Central memory CD8-positive, alpha-beta T cell (primary cell): ENCODE measurements at places on chromosomes 3 and 15.

GRCh38 chr3:74546426-74546825 lies 68.0 kb downstream of the CNTN3 start:
- no peaks in the 10 kb centered on the region for H3K36me3 ChIP-seq
- H3K4me1 ChIP-seq, result no peaks in the 10 kb centered on the region
- H3K4me3 ChIP-seq, result no peak overlapping the region
- no peak for DNase-seq

DNA sequence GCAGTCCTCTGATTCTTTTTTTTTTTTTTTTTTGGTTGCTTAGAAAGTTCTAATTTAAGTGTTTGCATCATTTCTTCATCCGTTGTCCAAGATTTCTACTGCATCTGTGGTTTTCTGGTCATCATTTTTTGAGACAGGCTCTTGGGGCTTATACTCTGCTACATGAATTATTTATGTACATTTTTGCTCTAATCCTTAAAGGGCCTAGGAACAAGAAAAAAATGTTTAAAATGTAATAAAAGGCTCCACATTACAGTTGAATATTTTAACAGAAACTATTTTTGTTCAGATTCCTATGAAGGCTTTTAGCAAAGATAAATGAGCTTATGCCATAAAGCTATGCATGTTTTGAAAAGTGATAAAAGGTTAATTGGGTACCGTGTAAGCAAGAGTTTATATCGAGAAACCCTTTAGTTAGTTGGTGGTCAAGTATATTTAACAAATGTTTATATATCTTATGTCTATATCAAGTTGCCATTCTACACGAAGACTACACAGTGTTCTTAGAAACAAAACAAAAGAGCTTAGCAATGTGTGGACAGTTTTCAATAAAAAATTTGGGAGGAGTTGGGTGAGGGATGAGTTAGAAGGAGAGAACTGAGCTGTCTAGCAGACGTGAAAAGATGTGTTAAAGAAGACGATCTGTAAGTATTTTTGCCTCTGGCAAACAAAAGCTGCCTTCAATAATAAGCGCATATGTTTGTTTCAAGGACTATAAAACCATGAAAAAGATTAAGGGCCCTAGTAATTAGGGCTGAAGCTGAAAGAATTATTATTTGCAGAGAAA lies 563.6 kb upstream of the NAALADL2 start:
- H3K4me1 ChIP-seq, result no peaks in the 10 kb centered on the region
- DNase-seq, result no peak
- H3K36me3 ChIP-seq, result peaks cover 2% of the 10 kb centered on the region
- no peaks in the 10 kb centered on the region for H3K27me3 ChIP-seq
- no peak overlapping the region for H3K4me3 ChIP-seq
- no peak overlapping the region for H3K27ac ChIP-seq

DNA sequence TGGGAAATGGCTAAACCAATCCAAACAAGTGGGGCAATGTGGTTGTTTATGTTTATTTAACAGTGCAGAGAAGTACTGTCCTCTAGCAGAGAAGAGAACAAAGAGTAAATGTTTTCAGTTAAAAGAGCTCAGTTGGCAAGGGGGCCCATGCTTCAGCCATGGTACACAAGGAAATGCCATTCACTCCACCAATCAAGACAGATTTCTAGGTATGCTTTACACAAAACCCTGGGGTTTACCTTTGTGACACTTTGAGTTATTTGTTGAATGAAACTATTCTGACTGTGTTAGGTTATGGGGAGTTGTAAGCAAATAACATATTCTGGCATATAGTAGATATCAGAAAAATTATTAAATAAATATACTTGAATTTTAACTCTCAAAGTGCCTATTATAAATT lies 228.5 kb upstream of the MME start:
- no peak overlapping the region for H3K4me3 ChIP-seq
- H3K36me3 ChIP-seq, result no peaks in the 10 kb centered on the region
- H3K27ac ChIP-seq, result no peak overlapping the region
- H3K27me3 ChIP-seq, result no peaks in the 10 kb centered on the region
- H3K4me1 ChIP-seq, result no peaks in the 10 kb centered on the region
- DNase-seq, result no peak

GRCh38 chr3:57078344-57078634 lies 17.8 kb downstream of the SPATA12 start:
- peak overlapping the region; percentile 49 for H3K4me3 ChIP-seq
- H3K27ac ChIP-seq, result no peak overlapping the region
- H3K4me1 ChIP-seq, result no peaks in the 10 kb centered on the region
- DNase-seq, result no peak
- H3K36me3 ChIP-seq, result no peaks in the 10 kb centered on the region
- H3K27me3 ChIP-seq, result peaks cover 69% of the 10 kb centered on the region

DNA sequence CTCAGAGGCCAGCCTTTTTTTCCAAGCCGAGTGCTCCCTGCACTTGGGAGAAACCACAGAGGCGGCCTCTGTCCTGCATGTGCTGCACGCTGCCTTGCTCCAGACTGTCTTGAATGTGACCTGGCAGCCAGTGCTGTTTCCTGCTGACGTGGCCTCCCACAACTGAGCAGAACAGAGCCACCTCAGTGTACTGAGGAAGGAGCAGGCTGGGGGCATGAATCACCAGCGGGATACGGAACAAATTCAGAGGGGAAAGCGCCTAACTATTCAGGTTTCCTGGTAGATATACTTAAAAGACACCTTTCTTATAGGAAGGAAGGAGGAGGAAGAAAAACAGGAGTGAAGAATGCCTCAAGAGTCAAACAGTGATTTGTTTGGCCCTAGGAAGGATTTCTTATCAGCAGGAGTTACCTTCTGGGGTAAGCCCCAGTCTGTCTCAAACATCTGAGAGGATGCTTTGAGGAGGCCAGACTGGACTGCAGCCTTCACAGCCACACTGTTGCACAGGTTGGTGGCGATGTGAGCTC lies 114.0 kb downstream of the FNDC3B start:
- no peak overlapping the region for H3K27ac ChIP-seq
- no peak overlapping the region for H3K4me3 ChIP-seq
- H3K27me3 ChIP-seq, result no peaks in the 10 kb centered on the region
- H3K4me1 ChIP-seq, result peaks cover 36% of the 10 kb centered on the region
- H3K36me3 ChIP-seq, result no peaks in the 10 kb centered on the region

DNA sequence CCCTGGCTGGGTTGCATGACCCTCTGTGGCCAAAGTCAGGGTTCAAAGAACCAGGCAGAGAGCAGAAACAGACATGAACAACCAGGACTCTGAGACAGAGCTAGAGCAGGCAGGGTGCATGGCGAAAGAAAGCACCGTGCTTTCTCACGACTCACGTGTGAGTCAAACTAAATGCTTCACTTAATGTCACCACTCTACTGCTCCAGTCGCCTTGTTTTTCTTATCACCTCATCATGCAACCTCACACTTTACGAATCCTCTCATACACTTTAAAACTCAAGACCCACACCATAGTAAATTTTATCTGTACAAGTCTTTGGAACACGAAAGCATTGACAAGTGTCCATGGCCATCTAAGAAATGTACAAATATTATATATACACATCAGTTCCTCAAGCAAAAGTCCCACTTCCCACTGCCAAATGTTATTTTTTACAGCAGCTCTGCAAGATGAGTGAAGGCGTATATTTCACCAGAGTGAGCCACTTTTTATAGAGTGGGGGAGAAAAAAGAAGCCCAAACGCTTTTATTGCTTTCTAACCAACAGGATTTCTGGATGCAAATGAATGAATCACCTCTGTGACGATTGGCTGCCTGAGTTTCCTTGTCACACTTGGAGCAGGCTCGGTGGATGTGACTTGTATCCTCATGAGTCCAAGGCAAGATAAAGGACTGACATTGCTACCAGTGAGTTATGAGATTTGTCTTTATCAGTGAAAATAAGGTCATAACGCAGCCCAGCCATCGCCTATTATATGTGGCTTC lies 16.0 kb upstream of the MEGF11 start:
- H3K4me1 ChIP-seq, result no peaks in the 10 kb centered on the region
- DNase-seq, result no peak
- H3K4me3 ChIP-seq, result no peak overlapping the region
- H3K27ac ChIP-seq, result no peak overlapping the region
- H3K36me3 ChIP-seq, result no peaks in the 10 kb centered on the region

DNA sequence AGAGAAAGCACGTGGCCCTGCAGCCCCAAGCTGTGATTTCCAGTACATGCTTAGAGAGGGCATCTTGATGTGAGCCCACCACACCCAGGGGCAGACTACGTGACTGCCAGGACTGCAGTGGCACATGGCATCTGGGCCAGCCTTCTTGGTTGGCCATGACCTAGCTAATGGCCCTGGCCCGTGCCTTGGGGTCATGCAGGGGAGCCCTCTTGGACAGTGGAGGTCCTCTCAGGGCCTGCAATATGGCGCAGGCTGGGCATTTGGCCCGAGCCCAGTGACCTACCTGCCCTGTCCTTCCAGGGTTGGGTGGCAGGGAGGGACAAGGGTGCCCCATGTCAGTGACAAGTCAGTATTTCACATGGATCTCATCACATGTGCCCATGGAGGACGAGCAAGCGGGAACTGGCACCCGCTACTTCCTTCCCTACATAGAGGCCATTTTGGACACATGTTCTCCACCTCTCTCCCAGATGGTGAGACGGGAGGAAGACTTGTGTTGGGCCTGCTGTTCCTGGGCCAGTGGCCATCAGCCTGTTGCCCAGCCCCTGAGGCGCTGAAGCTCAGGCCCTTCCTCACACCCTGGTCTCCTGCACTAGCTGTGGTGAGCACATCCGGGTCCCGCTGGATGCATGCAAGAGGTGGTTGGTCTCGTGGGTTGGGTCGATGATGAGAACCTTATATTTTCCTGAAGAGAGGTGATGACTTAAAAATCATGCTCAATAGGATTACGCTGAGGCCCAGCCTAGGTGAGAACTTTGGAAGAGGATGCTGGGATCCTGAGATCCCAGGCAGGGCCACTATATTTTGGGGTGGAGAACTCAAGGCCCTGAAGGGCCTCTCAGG lies 195.6 kb downstream of the UBE3A start:
- H3K27ac ChIP-seq, result no peak overlapping the region
- no peaks in the 10 kb centered on the region for H3K4me1 ChIP-seq
- H3K27me3 ChIP-seq, result no peaks in the 10 kb centered on the region
- H3K36me3 ChIP-seq, result no peaks in the 10 kb centered on the region
- H3K4me3 ChIP-seq, result no peak overlapping the region

- no peak overlapping the region for H3K4me3 ChIP-seq
- no peak for DNase-seq
- no peaks in the 10 kb centered on the region for H3K27me3 ChIP-seq
- no peaks in the 10 kb centered on the region for H3K36me3 ChIP-seq
Measured at GRCh38 chr3:35705904-35706303, 66.6 kb downstream of the ARPP21 start.

DNA sequence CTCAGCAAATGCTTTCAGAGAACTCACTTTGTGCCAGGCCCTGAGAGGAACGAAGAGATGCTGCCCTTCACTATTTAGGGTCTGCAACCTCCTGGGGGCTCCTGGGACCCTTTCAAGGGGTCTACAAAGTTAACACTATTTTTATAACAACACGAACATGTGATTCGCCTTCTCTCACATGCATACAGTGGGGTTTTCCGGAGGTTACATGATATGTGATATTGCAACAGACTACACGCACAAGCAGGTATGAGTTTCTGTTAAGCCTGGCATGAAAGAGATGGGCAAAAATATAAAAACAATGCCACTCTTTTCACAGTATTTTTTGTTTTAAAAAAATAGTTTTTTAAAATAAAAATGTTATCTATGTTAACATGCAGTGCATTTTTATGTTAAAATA lies 10.3 kb downstream of the STARD5 start:
- peaks cover 66% of the 10 kb centered on the region for H3K4me1 ChIP-seq
- H3K4me3 ChIP-seq, result no peak overlapping the region
- no peaks in the 10 kb centered on the region for H3K27me3 ChIP-seq
- peak overlapping the region; percentile 86 for H3K27ac ChIP-seq
- peaks cover 38% of the 10 kb centered on the region for H3K36me3 ChIP-seq

DNA sequence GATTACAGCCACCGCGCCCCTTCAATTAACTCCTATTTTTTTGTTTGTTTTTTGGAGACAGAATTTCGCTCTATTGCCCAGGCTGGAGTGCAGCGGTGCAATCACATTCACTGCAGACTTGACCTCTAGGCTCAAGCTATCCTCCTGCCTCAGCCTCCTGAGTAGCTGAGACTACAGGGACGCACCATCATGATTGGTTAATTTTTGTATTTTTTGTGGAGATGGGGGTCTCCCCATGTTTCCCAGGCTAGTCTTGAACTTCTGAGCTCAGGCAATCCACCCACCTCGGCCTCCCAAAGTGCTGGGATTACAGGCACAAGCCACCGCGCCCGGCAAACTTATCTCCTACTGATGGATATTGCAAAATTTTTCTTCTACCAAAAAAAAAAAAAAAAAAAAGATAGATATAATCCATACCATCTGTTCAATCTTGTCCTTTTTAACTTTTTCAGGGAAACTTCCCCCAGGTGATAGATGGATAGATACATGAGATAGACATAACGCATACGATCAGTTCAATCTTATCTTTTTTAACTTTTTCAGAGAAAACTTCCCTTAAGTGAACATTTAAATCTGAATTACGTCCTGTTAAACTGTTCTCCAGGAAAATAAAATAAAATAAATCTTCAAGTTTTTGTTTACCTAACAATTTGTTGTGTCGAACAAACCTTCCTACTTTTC lies 693 bp upstream of the RPSA start:
- peak overlapping the region; percentile 87 for H3K4me3 ChIP-seq
- no peak for DNase-seq
- peaks cover 44% of the 10 kb centered on the region for H3K4me1 ChIP-seq
- peaks cover 45% of the 10 kb centered on the region for H3K36me3 ChIP-seq

- peak overlapping the region; percentile 19 for H3K27ac ChIP-seq
- DNase-seq, result no peak
- no peaks in the 10 kb centered on the region for H3K27me3 ChIP-seq
- peaks cover 12% of the 10 kb centered on the region for H3K36me3 ChIP-seq
Measured at GRCh38 chr3:58383476-58383875, 50.2 kb downstream of the PDHB start.

- no peaks in the 10 kb centered on the region for H3K27me3 ChIP-seq
- no peak overlapping the region for H3K4me3 ChIP-seq
- H3K36me3 ChIP-seq, result no peaks in the 10 kb centered on the region
- DNase-seq, result no peak
Measured at GRCh38 chr3:180063783-180064182, 27.0 kb upstream of the PEX5L start.

- H3K4me3 ChIP-seq, result no peak overlapping the region
- H3K27me3 ChIP-seq, result no peaks in the 10 kb centered on the region
- H3K36me3 ChIP-seq, result no peaks in the 10 kb centered on the region
- H3K27ac ChIP-seq, result no peak overlapping the region
- DNase-seq, result no peak
Measured at GRCh38 chr3:49213541-49213943, 42.1 kb downstream of the KLHDC8B start.

GRCh38 chr3:37861620-37862041 lies at the start of gene CTDSPL:
TSS of gene CTDSPL (plus strand) at chr3:37861880. CDS start at chr3:37862200, 320 bp downstream.
- no peak within 1 kb of the TSS for H3K27ac ChIP-seq
- H3K27me3 ChIP-seq, result peaks cover 50% of the 10 kb centered on the region
- DNase-seq, result no peak
